ENCODE measurements at places on chromosomes 2 and 18.

GRCh38 chr18:73782405-73782804 is 365.2 kb downstream of the FBXO15 start:
- DNase-seq, result no peak

DNA sequence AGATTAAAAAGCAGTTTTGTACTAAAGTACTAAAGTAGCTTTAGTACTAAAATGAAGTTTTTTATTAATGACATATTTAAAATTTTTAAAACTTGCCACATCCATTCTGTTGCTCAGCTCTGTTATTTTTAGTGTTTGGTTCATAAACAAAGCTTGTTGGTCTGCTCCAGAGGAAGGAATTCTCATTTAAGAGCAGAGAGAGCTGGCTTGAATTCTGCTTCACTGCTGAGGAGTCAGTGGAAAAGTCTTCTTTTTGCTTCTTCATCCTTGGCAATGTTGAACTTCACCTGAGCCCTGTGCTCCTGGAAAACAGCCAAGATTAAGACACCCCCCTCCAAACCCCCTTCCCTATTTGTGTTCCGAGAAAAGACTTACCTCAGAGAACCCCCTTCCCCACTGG is 40.6 kb downstream of the TMEM87B start:
- no peak for DNase-seq

- DNase-seq, result no peak
These were observed 8.9 kb upstream of the SKOR2 start for GRCh38 chr18:47260120-47260923.

DNA sequence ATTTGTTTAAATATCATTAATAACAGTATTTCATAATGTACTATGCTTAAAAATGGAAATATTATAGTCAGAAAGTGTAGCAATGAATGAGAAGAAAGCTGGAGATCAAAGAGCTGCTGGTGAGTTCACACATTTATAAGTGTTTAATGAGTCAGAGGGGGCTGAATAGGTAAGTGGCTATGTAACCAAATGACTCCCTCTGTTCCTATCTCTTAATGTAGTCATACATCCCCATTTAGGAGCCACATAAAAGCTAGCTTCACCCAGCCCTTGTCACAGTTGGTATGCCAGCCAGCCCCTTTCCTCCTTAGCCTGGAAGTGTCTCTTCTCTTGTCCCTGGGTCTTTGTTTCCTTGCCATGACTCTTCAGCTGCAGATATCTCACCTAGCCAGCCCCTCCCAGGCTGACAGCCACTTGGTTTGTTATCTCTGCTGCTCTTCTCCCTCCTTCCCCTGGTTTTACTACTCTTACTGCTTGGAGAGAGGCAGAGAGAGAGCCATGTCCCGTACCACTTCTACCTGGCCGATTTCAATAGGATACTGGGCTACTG is 438.6 kb upstream of the HNMT start:
- DNase-seq, result no peak

DNA sequence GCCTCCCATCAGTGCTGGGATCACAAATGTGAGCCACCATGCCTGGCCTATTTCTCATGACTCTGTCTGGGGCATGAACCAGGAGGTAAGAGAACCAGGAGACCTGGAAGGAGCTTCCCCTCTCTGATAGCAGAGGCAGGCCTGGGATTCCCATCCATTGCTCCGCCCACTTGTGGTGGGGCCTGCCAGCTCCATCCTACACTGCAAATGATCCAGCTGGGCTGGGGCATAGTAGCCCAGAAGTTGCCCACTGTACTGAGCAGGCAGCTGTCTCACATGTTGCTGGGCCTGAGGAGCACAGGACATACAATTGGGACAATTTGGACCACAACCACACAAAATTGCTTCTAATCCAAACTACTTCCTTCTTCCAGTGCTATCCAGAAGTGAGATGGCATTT is 91.0 kb downstream of the MARCHF4 start:
- DNase-seq, result no peak

GRCh38 chr2:70854411-70854810 is 18.8 kb upstream of the CD207 start:
- DNase-seq, result no peak

GRCh38 chr2:17680119-17680518 is 73.5 kb downstream of the SMC6 start:
- no peak for DNase-seq

GRCh38 chr2:58266211-58266610 is 25.1 kb upstream of the FANCL start:
- no peak for DNase-seq

- no peak for DNase-seq
These were observed 16.2 kb upstream of the TMEM178A start for GRCh38 chr2:39649511-39649910.

DNA sequence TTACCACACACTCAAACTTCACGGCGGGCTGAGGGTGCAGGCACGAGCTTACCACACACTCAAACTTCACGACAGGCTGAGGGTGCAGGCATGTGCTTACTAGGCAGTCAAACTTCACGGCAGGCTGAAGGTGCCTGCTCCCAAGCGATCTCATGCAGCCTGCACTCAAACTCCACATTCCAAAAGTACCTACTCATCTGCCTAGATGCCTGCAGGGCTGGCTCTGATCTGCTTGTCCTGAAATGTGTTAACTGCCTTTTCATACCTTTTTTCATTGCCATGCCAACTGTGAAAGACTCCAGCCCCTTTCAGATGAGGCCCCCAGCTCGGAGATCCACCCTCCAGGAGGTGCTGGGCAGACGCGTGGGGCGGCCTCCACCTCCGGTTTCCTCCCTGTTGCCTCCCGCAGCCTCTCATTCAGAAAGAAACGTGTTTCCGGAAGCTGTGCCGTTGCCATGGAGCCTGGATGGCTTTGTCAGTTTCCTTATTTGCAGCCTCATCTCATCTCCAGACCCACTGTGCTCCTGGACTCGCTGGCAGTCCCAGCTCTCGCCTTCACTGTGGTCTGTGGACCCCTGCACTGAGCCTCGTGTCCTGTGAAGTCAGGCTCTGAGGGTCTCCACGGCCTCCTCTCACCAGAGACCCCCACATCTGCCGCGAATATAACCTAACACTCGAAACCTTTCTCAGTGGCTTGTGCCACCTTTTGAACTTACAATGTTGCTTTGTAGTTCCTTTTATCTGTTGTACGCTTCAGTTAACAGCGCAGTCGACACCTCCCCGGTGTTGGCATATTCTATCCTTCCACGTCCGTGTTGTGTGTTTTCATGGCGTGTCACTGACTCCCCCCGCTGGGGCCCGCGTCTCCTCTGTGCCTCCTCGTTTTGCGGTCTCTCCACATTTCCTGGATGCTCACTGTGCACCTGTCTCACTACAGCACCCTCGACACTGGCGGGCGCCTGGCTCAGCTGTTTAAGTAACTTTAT is 106.1 kb upstream of the ALKAL2 start:
- peak; percentile 27 for DNase-seq

DNA sequence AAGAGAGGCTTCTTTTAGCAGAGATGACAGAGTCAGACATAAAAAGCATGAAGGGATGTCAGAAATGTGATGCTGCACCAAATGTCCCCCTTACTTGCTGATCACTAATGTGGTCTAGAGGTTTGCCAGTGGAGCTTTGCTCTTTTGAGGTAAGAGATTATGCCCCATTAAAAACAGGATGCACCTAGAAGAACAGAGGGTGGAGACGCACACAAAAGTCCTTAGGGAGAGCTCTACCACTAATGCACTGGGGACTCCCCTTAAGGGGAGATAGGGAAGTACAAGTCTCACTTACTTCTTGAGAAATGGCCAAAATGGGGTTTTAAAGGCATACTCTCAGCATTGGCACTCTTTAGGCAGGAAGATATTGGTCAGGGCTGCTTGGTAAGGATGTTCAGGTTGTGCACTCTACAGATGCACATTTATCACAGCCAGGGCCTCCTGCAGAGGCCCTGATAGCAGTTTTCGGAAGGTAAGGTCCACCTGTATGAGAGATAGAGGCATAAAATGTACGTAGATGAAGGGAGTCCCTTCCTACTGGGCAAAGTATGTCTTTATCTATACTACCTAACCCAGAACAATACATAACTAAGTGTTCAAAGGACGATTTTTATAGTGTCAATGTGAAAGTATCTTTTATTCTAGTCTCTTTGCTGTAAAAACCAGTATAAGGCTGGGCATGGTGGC is 17.0 kb upstream of the SCYGR1 start:
- DNase-seq, result no peak

GRCh38 chr2:157808421-157808820 is 67.7 kb downstream of the ACVR1 start:
- DNase-seq, result no peak

GRCh38 chr2:237514474-237515130 is 27.6 kb downstream of the MLPH start:
- DNase-seq, result no peak

- no peak for DNase-seq
These were observed 18.6 kb downstream of the GLI2 start for GRCh38 chr2:120754067-120754960.

DNA sequence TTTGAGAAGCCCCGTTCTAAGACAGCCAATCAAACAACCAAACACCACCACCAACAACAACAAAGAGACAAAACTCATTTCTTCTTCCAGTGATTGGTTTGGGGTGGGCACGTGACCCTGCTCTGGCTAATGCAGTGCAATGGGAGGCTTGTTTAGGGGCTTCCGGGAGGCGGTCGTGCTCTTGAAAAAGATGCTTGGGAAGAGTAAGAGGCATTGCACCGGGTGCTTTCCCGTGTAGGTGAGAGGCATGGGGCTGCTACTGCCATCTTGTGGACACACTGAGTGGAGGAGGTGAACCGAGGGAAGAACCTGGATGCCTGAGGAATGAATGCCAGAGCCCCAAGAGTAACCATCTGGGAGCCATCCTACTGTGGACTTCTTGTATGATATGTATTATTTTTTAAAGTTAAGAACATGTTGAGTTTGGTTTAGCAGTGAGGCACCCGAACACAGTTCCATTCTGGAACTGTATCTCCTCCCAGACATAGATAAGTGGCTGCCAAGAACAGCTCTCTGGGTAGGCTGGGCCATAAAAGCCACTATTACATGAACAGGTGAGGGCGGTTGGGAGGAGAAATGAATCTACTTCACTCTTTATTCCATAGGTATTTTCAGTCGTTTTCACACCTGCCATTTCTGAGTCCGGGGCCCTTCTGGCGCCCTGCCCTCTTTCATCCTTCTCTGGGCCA is 19.1 kb upstream of the ARHGAP25 start:
- DNase-seq, result no peak

GRCh38 chr2:38523728-38524437 is 78.8 kb downstream of the HNRNPLL start:
- no peak for DNase-seq

DNA sequence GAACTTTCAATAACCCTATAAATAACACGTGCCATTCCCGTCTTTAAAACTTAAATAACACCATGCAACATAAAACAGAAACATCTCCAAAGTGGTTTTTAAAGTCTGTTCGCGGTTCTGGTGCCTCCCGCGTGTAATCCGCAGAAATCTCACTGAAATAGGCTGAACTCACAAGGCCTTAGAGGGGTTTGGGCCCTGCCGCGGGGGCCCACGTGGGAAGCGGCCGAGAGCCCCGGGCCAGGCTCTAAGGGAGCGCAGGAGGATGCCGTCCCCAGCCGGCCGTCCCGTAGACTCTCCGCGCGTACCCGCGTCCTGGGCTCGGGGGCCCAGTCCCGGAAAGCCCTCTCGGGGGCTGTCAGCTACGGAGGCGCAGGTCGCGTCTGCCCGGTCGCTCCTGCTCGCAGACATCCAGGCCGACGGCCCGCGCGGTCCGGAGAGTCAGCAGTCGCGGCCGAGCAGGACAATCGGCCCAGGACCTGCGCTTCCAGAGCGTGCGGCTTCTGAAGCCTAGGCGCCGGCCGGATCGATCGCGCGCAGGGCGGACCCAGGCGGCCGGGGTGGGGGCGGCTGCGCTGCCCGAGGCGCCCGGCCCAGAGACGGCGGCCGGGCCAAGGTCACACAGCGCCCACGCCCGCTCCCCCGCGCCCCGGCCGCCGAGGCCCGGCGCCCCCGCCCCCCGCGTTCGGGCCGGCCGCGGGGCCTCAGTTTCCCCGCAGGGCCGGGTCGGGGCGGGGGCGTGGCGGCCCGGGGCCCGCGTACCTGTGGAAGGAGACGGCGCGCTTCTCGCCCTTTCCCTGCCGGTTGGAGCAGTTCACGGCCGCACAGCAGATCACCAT is 558 bp downstream of the THAP4 start:
- no peak for DNase-seq

- no peak for DNase-seq
These were observed 401.9 kb downstream of the LNPK start for GRCh38 chr2:175599966-175600831.

DNA sequence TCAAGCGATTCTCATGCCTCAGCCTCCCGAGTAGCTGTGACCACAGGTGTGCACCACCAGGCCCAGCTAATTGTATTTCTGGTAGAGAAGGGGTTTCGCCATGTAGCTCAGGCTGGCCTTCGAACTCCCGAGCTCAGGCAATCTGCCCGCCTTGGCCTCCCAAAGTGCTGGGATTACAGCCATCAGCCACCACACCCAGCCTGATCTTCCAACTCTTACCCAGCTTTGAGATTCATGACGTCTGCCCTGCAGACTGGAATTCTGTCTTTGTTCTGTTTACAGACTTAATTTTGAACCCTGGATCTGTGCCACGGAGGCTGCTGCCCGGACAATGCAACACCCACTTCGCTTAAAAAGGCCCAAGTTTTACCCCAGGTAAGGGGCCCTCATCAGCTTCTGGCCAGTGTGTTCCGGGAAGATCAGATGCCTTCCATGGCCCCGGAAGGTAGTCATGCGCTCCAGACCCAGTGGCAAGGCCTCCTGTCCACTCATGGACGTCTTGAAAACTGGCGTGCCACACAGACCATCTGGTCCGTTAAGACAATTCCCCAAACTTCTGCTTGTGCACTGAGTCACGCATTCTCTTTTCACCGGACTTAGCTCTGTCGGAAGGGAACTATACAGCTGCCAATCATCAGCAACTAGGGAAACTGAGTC is 5.5 kb downstream of the PXDN start:
- DNase-seq, result no peak

GRCh38 chr2:33197198-33197938 is 250.6 kb downstream of the LTBP1 start:
- DNase-seq, result no peak

DNA sequence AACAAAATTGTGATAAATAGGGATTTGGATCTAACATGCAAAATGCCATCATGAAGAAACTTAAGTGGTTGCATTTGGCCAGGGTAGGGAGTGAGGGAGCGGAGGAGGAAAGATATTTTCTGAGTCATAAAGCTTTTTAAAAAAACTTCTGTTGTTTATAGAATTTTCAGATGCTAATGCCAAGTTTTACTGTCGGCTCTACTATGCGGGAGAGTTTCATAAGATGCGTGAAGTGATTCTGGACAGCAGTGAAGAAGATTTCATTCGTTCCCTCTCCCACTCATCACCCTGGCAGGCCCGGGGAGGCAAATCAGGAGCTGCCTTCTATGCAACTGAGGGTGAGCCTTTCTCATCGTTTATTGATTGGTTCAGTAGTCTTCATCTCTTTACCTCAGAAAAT is 56.0 kb upstream of the PTH2R start:
- no peak for DNase-seq

DNA sequence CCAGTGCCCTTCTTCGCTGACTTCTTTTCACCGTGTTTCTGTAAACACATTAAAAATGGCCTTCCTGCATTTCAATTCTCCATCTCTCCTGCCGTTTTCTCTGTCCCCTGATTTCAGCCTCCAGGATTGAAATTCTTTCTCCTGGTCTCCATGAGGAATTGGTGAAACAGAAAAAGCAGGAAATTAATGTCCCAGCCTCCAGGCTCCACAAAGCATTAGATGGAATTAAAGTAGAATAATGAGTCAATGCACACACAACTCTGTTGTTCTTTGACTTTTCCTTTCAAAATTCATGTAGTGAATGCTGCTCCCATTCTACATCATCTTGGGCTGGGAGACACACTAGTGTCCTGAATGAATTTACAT is 209.5 kb downstream of the KLHL29 start:
- DNase-seq, result no peak

Measured in stimulated activated CD4-positive, alpha-beta T cell treated with anti-CD3 and anti-CD28 coated beads, Interleukin-15, amount 100 ng/mL, for 48 hours (primary cell).